ENCODE measurements at places on chromosomes 12 and 14.
A peak's percentile ranks its signal among the peaks of the same experiment; 100 is the strongest.

- DNase-seq, result no peak
Observed at GRCh38 chr12:64792128-64792527, 32.3 kb upstream of the TBC1D30 start.

DNA sequence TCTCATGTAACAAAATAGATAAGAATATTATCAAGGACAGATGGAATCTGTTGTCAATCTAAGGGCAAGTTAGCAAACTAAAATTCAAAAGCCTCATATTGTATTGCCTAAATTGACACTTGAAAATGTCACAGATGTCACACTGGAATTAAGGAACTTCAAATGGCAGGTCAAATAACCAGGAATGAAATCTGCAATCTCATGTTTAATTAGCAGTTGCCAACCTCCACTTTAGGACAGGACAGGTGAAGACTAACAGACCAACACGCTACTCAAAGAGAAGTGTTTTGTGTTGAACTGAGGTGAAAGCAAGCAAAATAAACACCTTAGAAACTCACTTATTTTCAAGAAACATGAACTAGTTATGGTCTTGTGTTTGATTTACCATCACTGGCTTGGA lies 11.1 kb downstream of the KIF21A start:
- DNase-seq, result no peak

DNA sequence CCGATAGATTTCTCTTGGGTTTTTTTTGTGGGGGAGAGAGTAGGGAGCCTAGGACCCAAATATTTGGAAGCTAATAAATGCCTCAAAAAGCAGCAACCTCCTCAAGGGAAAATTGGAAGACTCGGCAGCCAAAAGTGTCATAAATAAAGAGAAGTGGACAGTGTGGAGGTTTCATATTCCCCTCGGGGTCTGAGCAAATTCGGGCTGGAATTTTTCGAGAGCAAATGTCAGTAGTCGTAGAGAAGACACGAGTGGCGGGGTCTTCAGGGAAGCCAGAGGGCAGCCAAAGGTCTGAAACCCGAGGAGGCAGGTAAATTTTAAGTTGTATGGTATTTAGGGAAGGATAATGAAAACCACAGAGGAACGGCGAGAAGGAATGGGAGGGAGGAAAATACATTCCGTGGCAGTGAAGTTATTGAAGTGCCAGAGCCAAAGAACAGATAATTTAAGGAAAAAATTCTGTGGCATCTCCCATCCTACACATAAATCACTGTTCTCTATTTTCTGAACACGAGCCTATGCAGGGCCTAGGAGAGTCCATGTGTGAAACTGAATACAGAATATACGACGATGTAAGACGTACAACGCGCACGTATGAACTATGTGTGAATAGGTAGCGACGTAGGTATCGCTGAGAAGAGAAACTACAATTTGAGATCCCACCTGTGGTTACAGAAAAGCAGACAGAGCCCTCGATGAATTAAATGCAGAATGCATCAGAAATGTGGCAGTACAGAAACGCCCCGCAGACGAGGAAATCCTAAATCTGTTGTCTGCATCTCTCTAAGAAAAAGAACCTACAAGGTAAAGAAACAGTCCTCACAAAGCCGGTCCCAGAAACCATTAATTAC lies 12.9 kb downstream of the BCL11B start:
- peak; percentile 54 for DNase-seq

GRCh38 chr14:53346988-53347387 lies 193.9 kb upstream of the DDHD1 start:
- no peak for DNase-seq

GRCh38 chr12:16225692-16226091 lies 51.8 kb downstream of the SLC15A5 start:
- no peak for DNase-seq

- peak; percentile 87 for DNase-seq
Observed at GRCh38 chr12:124767066-124767821, 96.4 kb downstream of the SCARB1 start.

- no peak for DNase-seq
Observed at GRCh38 chr12:85829391-85829790, 6.8 kb downstream of the RASSF9 start.

- DNase-seq, result no peak
Observed at GRCh38 chr12:52349196-52349595, 18.1 kb downstream of the KRT85 start.
